Renal pelvis (tissue), 12 donors: ENCODE measurements at places on chromosomes 6 and 20. TPM values are rescaled to one million over a fixed set of nuclear protein-coding genes. Genes with fewer than 3 reads are reported as not detected.

- no peak for DNase-seq
Measured at GRCh38 chr6:90805619-90806155, 218.8 kb upstream of the MAP3K7 start.

DNA sequence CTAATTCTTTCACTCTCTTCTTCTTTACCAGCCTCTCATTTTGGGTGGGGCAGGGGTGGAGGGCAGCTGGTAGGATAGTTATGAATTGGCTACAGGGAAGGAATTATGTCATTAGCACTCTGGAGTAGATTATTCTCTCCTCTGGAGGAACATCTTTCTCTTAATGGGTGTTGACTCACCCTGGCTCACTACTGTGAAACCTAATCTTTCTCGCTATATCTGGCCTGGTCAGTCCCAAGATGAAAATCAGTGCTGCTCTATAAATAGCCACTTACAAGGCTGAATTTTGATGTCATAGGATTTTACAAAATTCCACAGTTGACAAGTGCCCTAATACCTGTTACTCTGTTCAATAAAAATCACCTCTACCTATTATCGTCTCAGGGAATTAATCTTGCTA lies 151.3 kb downstream of the COL9A1 start:
- no peak for DNase-seq

GRCh38 chr20:60658681-60659080 lies 593.4 kb upstream of the CDH4 start:
- DNase-seq: no peak

DNA sequence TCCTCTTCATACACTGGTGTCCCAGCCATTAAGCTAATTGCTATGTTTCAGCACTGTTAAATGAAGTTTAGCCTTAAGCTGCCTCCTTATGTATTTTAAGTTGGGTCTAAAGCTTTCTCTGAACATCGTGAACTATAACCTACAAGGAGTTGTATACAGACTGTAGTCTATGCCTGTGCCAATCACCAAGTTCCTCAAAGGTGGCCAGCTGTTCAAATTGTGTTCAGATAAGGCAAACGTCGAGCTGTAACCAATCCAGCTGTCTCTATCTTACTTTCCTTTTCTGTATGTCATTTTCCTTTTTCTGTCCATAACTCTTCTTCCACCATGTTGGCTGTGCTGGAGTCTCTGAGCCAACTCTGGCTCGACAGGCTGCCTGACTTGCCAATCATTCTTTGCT lies 199.6 kb downstream of the OGFRL1 start:
- DNase-seq: no peak

DNA sequence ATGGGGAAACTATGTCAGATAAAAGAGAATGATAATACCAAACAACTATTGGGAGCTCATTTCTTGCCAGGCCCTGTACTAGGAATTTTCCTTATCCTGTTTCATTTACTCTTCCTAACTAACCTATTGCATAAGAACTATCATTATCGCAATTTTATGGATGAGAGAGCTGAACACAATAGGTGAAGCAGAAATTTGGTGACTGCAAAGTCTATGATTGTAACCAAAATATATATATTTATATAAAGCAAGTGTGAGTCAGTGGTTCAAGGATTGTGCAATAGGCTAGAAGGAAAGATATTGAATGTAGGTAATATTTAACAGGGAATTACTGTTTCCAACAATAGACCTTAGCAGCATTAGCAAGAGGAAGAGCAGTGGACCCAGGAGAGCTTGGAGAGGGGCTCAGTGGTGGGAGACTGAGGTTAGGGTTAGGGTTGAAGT lies 181.1 kb upstream of the TENT5A start:
- no peak for DNase-seq

DNA sequence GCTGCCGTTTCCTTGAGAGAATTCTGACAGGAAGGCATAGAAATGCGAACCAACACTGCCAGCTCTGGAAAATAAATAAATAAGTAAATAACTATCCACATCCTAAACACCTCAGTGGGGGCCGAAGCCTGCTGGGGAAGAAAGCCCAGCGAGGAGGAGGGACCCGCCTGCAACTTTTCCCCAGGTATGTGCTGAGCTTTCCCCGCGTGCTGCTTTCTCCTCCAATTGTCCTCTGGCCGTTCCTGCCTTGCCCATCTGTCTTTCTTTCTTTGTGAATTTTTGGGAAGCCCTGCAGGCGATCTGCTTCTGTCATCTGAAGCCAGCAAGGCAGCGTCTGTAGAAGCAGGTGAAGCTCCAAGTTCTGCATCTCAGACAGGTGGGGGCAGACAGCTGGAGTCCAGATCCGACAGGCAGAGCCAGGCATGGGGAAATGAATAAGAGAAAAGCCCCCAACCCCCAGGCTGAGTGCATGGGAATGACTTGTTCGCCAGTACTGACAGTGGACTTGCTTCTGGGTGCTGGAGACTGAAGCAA lies 49.2 kb upstream of the IL17A start:
- DNase-seq: no peak

DNA sequence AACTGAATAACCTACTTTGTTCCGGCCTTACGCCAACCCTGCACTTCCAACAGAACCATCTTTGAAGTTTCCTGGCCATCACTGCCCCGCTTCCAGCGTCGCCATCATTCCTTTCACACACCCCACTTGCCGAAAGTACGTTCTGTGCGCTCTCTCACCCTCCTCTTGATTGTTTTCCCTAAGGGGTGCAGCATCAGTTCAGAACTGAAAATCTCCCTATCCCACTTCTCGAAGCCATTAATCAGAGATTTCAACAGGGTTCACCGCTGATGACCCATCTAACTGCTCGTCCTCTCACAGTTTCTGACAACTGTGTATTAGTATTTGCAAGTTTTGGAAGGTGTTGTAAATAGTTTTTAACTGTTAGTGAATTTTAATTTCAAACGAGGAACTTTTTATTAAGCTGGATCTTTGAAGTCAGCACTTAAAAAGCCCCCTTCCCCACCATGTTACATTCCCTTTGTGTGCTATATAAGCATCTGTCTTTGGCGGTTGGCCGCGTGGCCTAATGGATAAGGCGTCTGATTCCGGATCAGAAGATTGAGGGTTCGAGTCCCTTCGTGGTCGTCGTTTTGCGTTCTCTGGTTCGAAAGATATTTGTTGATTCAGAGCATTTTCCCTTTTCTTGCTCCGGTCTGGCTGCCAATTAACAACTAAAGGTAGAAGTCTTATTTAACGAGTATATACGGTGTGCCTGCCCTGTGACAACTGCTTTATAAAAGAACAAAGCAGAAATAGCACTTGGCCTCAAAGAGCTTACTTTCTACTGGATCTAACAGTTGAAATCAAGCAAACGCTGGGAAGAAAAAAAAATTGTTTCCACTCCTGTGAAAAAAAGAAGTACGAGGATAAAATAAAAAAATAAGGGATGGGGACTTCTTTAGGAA lies 42.6 kb downstream of the TRIM27 start:
- DNase-seq: peak; percentile 77

DNA sequence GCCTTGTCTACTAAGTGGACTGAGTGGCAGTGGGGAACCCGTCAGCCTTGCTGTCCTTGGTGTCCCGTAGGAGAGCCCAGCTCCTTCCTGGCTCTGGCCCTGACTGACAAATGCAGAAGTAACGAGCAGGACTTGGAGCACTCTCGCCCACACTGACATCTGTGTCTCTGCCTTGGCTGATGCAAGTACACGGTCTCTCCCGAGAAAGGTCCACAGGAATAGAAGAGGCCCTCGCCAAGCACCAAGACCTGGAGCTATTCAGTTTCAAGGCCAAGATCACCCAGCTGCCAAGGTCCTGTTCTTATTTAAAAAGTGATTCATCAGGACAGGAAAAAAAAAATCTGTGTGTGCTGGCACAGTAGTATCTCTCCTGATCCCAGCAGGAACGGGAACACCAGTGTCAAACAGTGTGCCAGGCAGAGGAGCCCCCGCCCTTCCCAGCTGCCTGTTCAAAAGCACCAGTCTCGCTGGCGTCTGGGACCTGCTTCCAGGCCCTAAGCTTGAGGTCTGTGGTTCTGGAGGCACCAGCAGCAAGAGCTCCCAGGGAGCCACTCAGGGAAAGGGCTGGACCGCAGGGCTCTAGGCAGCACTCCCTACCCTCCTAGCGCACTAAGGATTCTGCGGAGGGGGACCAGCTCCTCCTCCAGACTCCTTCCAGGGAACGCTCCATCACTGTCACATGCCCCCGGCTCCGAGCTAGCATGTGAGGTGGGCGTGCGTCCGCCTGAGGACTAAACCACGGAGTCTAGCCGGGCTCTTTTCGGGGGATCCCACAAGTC lies 376.9 kb downstream of the RNGTT start:
- DNase-seq: peak; percentile 8

- DNase-seq: no peak
Measured at GRCh38 chr6:109644131-109644530, 46.9 kb downstream of the AK9 start.

DNA sequence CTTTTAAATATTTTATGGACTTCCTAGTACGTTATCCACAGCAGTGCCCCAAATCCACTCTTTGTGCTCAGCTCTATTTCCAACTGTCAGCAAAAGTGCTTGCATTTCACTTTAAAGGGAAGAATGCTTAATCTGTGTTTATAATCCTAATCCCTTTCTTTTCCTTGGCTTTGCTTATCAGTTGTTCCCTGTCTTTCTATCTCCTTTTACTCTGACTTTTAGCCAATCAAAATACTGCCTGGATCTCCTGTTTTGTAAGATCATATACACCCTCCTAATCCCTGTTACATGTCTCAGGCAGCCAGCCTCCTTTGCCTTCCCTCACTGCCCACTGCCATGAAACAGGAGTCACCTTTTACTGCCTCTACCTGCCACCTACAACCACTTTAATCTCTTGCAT lies 102.9 kb downstream of the AIG1 start:
- DNase-seq: no peak

DNA sequence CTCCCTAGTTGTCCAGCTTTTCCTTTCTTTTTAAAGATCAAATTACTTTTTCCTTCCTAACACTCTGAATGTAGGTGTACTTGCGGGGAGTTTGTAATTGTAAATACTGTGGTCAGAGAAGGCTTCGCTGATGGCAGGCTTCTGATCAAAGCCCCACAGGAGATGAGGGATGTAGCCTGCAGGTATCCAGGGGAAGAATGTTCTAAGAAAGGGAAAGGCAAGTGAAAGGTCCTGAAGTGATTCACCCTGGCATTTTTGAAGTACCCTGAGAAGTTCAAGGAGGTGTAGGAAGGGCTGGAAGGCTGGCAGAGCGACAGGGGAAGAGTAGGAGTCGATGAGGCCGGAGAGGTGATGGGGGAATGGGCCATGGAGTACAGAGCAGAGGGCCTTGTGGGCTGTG lies 38.2 kb upstream of the CCN6 start:
- DNase-seq: no peak

DNA sequence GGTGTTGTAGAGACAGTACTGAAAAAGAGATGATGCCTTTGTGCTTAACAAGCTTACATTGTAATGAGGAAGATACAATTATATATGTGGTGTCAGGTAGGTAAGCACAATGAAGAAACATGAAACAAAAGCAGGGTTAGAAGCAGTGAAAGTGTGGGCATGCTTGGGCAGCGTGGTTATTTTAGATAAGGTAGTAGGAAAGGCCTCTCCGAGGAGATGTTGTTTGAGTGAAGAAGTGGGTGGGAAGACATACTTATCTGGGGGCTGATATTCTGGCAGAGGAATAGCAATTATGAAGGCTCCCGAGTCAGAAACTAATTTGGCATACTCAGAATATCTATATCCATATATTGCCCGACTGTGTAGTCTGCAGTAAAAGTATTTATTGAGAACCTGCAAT lies 4.7 kb downstream of the CDKAL1 start:
- no peak for DNase-seq

DNA sequence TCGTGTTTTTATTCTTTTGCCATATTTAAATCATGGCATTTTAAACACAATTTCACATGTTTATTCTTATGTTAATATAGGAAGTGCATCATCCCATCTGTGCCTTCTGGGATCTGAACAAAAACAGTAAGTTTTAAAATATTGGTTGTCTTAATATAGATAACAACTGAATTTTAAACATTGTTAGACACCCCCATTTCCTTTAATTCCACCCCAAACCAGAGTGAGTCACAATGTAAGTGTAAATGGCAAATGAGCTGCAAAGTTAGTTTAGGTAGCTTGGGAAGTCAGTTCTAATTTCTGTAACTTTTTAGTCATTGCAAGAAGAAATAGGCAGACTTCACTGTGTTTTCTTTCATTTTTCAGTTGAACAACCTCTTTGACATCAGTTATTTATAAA lies 108.0 kb downstream of the ADGRG6 start:
- no peak for DNase-seq

- DNase-seq: no peak
Measured at GRCh38 chr6:21256197-21256596, 337.4 kb upstream of the SOX4 start.

- peak; percentile 41 for DNase-seq
Measured at GRCh38 chr6:158475344-158476302, 84.3 kb upstream of the TMEM181 start.

GRCh38 chr6:16486661-16487060 lies 248.3 kb downstream of the GMPR start:
- no peak for DNase-seq

GRCh38 chr6:61555993-61556392 lies 730.0 kb downstream of the KHDRBS2 start:
- DNase-seq: no peak

DNA sequence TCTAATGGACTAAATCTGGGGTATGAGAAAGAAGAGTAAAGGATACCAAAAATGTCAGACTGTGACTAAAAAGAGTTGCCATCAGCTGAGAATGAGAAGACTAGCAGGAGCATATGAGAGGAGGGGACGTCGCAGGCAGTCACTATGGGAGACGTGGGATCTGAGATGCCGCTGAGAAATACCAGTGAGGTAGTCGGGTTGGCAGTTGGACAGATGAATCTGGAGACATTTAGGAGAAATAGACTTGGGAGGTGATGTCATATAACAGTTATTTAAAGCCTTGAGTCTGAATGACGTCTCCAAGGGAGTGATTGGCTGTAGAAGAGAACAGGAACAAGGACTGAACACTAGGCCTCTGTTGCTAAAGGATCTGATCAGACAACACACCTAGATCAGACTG lies 51.5 kb upstream of the TRIM26 start:
- no peak for DNase-seq

DNA sequence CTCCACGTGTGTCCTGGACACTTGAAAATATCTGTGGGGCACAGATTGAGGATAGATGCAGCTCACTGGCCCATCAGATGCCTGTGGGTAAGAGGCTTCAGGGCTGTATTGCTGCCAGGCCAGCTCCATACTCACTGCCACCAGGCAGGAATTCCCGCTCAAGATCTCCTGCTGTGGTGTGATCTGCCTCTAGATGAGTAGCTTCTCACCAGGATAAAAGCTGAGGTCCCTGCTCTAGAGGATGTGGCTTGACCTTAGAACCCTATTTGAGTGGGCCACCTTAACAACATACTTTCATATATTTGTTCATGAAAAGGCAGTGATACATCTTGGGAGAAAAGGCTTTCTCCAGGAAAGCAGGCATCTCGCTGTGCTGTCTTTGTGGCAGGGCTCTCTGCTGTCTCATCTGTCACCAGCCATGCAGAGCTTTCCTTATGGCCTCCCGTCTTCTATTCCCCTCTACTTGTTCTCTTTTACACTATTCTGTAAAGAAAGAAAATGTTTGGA lies 165.7 kb upstream of the RNF217 start:
- DNase-seq: no peak

The LHFPL5 gene
- 0.14 TPM for polyA plus RNA-seq

The PI16 gene
- 0.45 TPM for polyA plus RNA-seq

The HAO1 gene
- polyA plus RNA-seq: 0.09 TPM

The IL17A gene
- not detected for polyA plus RNA-seq

The TSPO2 gene
- 0.33 TPM for polyA plus RNA-seq

The WFDC12 gene
- polyA plus RNA-seq: not detected

The KIFC1 gene
- 54.6 TPM for polyA plus RNA-seq

The GPR6 gene
- not detected for polyA plus RNA-seq
